Fibroblast of lung (primary cell): ENCODE measurements at places on chromosomes 12 and 14. TPM values are rescaled to one million over a fixed set of nuclear protein-coding genes. Genes with fewer than 3 reads are reported as not detected.

DNA sequence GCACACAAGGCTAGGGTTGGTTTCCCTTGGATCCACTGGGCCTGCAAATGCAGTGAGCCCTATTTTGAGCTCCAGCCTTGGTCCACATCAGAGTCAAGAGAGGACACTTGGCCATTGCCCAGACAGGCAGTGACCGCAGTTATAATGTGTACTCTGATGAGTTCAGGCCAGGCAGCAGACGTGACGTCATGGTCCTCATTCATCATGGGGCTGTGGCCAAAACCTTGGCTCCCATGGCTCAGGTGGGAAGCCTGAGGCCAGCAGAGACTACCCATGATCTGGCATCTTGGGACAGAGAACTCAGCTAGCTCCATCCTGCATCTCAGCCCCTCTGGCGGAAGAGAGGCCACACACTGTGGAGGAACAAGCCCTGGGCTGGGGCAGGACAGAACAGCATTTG is 16.4 kb downstream of the TMEM63C start:
- DNase-seq = no peak
- no peak overlapping the region for H3K4me3 ChIP-seq
- H3K4me1 ChIP-seq = no peaks in the 10 kb centered on the region
- H3K27me3 ChIP-seq = peaks cover 5% of the 10 kb centered on the region
- H3K27ac ChIP-seq = no peak overlapping the region

DNA sequence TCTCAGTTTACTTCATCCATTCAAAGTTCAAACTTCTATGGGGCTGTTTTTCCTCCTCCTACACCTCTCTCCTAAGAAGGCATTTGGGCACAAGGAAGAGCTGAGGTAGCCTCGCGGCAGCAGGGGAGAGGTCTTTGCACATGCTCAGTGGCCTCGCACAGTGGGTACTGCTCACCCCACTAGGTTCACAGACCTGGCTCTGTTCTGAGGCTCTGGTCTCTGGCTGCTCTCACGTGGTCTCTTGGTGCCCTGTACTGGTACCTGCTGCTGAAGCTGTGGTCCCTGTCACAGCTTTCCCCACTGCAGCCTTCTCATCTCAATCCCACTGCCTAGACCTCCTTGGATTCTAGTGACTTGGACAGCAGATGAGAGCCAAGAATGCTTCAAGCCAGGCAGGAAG is 134.7 kb upstream of the CRY1 start:
- no peak overlapping the region for H3K27ac ChIP-seq
- H3K4me1 ChIP-seq = no peaks in the 10 kb centered on the region
- H3K36me3 ChIP-seq = no peaks in the 10 kb centered on the region
- H3K4me3 ChIP-seq = no peak overlapping the region

GRCh38 chr14:54894995-54895394 is 7.6 kb downstream of the GCH1 start:
- no peaks in the 10 kb centered on the region for H3K36me3 ChIP-seq
- no peaks in the 10 kb centered on the region for H3K4me1 ChIP-seq
- no peak overlapping the region for H3K4me3 ChIP-seq
- H3K27ac ChIP-seq = no peak overlapping the region

GRCh38 chr14:21203470-21204166 is 47.8 kb upstream of the OR5AU1 start:
- no peak for DNase-seq
- no peaks in the 10 kb centered on the region for H3K4me1 ChIP-seq

DNA sequence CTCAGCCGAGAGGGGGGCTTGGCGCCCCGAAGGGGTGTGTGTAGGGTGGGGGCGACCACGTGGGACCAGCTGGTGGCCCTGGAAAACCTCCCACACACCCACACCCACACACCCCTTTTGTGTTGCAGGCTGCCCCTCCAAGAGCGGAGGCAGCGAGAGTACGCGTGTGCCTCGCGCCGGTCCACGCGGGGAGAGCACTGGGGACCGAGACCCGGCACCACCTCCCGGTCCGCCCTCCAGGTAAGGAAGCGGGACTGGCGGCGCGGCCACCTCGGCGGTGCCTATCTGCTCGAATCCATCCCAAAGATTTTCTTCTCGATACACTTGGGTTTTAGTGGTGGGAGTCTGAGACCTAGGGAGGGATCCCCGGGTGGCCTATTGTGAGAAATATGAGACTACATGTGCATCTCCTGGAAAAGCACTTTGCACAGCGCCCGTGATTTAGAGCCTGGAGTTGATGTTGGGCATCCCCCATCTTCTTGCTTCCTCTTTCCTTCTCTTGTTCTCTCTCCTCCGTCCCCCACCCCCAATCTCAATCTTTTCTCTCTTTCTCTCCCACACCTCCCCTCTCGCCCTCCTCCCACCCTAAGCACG is 393 bp downstream of the SYT1 start:
- H3K4me1 ChIP-seq = no peaks in the 10 kb centered on the region
- peaks cover 3% of the 10 kb centered on the region for H3K27me3 ChIP-seq
- peak overlapping the region; percentile 85 for H3K4me3 ChIP-seq
- no peak for DNase-seq
- H3K27ac ChIP-seq = no peak overlapping the region
- H3K36me3 ChIP-seq = no peaks in the 10 kb centered on the region

The APOF gene
- not detected in 2 replicates for total RNA-seq

The RNASE7 gene
- total RNA-seq = not detected in 2 replicates
